HT1080 (cell line): ENCODE measurements at places on chromosomes 11 and 22.

DNA sequence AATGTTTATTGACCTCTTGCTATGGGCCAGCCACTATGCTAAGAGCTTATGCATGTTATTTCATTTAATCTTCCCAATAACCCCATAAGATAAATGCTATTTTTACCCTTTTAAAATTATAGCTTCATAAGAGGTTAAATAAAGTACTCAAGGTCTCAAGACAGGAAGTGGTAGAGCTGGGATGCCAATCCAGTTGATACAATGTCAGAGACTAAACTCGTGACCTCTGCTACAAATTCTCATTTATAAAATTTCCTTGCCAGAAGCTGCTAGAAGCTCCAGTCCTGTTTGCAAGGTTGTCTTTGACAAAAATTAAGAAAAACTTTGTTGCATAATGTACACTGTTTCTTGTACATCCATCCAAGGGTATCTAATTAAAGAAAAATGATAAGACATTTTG, 265.9 kb upstream of the MPPED2 start:
- DNase-seq, result no peak

DNA sequence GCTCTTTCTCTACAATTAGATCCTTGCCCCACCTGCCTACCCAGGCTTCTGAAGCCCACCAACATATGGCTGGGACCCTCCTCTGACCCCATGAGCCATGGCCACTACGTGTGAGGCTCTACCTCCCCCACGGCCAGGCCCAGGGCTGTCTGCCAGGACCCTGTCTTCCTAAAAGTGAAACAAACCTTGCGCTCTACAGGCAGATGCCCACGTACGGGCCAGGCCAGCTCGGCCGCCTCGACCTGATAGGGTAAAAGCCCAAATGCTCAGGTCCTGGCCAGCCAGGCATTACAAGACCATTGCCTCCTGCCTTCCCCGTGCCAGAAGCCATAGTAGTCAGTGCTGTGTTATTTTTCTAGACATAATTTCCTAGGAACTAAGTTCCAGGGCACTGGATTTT, 1496.4 kb downstream of the BRD1 start:
- DNase-seq, result no peak

GRCh38 chr11:63961608-63962412, 12.6 kb upstream of the COX8A start:
- DNase-seq, result no peak

DNA sequence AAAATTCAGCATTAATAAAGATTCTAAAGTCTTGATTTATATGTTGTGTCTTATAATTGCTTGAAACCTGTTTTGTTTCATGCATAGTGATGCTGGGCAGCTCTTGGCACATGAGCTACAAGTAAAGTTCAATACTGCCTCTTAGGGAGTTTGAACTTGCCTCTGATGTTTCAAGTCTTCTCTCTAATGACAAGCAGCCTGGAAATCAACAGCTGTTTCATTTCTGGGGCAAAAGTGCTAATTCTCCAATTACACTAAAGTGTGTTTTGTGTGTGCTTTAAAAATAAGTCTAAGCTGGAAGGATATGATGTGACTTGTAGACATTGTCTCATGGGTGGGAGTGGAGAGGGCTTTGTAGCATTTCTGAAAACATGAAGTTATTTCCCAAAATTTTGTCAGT, 23.7 kb upstream of the SESN3 start:
- DNase-seq, result no peak

- DNase-seq, result no peak
Observed at GRCh38 chr11:92545906-92546471, 321.4 kb downstream of the FAT3 start.
